ENCODE measurements at places on chromosomes 5 and 9.

- DNase-seq: no peak
Observed at GRCh38 chr9:26893030-26893676, 551 bp upstream of the CAAP1 start.

DNA sequence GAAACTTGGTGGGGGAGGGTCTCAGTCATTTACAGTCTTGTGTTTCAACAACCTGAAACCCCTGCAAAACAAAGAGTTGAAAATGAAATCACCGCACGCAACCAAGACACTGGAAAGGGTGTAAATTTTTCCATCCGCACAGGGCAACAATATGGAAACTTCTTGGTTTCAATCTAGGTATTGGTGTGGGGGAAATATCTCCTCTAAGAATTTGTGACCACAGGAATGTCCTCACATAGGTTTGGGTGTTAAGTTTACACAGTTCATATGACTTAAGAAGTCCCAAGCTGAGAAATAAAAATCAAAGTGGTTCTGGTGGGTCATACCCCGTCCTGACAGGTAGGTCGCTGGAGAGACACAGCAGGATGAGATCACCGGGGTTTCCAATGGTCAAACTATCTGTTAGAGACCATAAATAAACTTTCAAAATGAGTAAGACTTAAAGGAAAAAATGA is 51.9 kb upstream of the PIP5K1B start:
- DNase-seq: no peak

- no peak for DNase-seq
Observed at GRCh38 chr5:140178086-140178410, 3.1 kb downstream of the CYSTM1 start.

DNA sequence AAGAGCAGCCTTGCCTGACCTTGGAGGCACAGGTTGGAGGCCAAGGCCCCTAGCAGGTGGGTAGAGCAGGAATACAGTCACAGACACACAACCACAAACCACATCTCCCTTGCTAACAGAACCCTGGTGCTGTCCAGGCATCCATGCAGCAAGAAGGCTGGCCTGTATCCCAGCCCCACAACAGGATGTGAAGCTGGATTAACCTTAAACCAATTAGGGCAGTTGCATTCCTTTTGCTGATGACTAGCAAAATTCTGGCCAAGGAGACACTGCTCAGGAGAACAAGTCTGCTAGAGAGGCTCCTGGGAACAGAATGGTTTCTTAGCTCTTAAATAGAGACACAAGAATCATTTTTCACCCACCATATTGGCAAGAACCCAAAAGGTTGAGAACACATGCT is 97.8 kb downstream of the C5orf15 start:
- DNase-seq: no peak

GRCh38 chr5:36770125-36770524 is 106.4 kb upstream of the NIPBL start:
- no peak for DNase-seq

DNA sequence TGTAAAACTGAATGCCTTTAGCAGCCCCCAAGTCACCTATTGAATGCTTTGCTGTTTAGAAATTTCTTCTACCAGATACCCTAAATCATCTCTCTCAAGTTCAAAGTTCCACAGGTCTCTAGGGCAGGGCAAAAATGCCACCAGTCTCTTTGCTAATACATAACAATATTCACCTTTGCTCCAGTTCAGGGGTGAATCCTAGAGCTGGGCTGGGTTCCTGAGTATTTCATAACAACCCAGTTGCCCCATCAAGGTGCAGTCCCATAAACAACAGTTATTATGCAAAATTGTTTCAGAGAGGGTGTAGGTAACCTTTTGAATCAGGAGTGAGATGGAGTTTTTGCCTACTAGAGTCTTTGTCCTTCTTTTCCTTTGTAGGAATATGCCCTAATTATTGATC is 19.0 kb upstream of the C1QTNF3 start:
- DNase-seq: no peak

DNA sequence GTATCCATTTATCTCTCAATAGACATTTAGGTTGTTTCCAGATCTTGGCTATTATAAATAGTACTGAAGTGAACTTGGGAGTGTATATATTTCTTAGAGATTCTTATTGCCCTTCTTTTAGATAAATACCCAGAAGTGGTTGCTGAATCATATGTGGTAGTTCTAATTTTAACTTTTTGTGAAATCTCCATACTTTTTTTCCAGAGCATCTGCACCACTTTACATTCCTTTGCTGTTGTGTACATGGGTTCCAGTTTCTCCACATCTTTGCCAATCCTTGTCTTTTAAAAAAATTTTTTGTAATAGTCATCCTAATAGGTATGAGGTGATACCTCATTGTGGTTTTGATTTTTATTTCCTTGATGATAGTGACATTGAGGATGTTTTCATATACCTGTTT is 303.7 kb downstream of the CCDC171 start:
- no peak for DNase-seq

DNA sequence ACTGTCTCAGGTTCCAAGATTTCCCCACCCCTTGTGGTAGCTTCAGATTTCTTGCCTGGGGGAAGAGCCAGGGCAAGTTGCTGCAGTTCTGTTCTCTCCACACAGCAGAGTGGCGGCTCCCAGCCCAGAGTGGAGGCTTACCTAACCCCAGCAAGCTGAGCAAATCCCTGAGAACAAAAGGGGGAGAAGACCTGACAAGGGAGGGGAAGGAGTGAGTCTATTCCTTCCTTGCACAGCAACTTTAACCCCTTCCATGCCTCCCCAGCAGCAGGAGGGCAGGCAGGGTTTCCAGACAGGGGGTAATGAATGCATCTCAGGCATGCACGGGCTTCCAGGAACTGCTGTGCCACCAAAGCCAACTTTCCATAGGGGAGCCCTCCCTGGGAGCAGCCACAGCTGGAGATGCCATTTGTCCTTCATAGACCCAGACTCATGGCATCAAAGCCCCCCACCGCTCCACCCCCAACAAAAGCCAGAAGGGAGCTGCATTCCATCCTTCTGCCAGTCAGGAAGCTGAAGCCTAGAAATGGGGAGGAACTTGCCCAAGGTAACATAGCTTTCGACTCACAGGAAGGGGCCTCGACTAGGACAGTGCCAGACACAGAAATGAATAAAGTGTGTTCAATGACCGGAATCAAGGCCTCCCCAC is 28.8 kb upstream of the FAT2 start:
- DNase-seq: no peak

DNA sequence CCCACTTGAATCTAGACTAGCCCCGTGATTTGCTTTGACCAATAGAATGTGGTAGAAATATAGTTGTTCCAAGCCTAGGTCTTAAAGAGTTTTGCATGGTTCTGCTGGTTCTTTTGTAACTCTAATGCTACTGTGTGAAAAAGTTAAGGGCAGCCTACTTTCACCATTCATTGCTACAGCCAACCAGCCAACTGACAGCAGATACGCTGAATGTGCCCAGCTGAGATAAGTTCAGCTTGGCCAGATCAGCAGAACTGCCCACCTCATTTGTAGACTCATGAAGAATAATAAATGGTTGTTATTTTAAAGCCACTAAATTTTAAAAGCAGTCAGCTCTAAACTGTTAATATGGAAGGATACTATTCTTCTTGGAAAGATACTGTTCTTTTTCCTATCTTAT is 23.9 kb downstream of the NR3C1 start:
- DNase-seq: no peak

GRCh38 chr5:153624451-153624765 is 133.9 kb downstream of the GRIA1 start:
- DNase-seq: no peak

- DNase-seq: no peak
Observed at GRCh38 chr9:100082782-100083181, 16.0 kb downstream of the ERP44 start.

GRCh38 chr5:137155261-137156000 is 343.7 kb downstream of the SPOCK1 start:
- no peak for DNase-seq

GRCh38 chr9:2570615-2571479 is 50.7 kb upstream of the VLDLR start:
- DNase-seq: peak; percentile 30

DNA sequence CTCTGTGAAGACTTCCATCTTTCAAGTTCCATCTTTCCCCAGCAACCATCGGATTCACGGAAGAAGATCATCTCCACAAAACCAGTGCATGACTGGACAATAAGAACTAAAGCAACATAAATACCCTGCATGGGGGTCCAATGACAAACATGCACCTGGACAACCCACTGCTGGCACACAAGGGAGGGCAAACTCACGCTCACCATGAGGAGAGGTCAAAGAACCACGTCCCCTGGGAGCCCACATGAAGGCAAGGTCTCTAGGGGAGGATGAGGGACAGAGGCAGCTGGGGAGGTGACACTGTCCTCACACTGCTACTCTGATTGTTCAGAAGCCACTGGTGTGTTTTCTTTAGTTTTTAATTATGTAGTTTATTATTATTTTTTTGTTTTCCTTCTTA is 190.8 kb downstream of the MED10 start:
- no peak for DNase-seq

GRCh38 chr5:139512786-139513390 is 30.3 kb upstream of the STING1 start:
- DNase-seq: no peak

GRCh38 chr5:138603249-138603920 is 28.2 kb upstream of the HSPA9 start:
- DNase-seq: no peak

DNA sequence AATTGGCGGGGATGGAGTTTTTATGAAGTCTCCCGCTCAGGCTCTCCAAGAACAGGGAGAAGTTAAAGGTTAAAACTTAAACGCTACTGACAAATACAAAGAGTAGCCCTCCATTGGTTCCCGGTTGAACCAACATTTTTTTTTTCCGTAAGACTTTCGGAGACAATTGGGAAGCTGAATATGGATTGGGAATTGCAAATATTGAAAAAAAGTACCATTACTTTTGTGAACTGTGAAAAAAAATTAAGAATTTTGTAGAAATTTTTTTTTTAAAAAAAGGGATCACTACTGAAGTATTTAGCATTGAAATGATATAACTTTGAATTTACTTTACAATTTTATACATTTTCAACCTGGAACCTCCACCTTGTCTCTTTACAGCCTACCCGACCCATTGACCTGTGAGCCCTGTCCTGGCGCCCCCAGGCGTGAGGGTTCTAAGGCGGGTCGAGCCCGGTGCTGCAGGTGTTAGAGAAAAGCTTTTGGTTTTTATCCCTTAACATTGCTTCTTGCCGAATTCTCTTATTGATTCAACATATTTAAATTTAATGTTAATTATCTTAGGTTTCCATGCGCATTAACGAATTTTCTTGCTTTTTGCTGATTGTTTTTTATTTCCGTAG is 448 bp upstream of the ZNF782 start:
- DNase-seq: no peak
